Endothelial cell of umbilical vein (primary cell): ENCODE measurements at places on chromosomes 1 and 21.
A peak's percentile ranks its signal among the peaks of the same experiment; 100 is the strongest.

GRCh38 chr1:172485626-172486025 lies 41.8 kb upstream of the PIGC start:
- no peak for DNase-seq

DNA sequence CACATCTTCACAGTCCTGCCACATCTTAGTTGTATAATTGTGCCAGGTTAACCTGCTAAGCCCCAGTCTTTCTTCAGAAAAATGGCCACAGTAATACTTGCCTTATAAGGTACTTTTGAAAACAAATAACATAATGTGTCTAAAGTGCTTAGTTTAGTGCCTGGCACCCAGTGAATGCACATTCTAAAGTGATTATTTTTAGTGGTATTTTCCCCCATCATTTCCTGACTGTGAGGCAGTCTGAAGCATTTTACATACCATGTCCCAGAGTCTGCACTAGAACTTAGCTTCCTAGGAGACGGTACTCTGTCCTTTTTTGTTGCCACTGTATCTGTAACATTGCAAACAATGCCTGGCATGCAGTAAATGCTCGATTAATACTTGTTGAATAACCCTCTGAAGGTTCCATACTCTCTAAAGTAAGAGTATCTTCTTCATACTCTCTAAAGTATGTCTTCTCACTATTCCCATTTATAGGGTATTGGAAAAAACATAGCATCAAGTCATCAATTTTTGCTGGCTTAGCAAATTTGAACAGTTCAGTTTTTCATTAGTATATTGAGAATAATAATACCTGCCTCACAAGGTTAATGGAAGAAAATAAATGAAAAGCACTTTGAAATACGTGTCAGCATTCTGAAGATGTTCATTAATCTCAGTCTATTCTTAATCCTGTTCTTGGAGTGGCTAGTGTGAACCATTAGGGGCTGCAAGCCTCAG lies 43.7 kb downstream of the FMO3 start:
- no peak for DNase-seq

- no peak for DNase-seq
Observed at GRCh38 chr1:150973258-150973835, 1.3 kb downstream of the CERS2 start.

- no peak for DNase-seq
Observed at GRCh38 chr1:96969656-96970163, 248.1 kb downstream of the PTBP2 start.

DNA sequence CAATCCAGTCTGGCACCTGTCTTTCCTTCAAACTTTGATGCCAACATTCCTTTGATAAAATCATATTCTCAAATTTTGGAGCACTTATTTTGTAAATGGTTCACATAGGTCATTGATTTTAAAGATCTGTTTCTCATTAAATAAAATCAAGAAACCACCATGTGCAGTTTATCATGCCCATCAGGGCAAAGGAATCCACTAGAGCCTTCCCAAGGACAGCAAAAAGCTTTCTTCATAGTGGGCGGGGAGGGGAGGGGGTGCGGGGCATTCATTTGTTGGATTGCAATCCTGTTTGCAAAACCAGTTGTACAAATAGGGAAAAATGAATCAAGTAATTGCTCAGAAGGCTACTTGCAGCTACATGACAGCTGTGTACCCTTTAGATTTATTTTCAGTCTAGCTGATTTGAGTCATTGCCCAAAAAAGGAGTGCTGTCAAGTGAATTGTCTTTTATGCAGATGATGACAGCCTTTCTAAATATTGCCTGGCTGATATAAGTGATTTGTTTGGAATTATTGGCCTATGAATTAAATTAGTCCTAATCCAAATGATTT lies 23.0 kb downstream of the LRRC8B start:
- DNase-seq: peak; percentile 73

- DNase-seq: no peak
Observed at GRCh38 chr1:172279939-172280636, 140.4 kb upstream of the C1orf105 start.

DNA sequence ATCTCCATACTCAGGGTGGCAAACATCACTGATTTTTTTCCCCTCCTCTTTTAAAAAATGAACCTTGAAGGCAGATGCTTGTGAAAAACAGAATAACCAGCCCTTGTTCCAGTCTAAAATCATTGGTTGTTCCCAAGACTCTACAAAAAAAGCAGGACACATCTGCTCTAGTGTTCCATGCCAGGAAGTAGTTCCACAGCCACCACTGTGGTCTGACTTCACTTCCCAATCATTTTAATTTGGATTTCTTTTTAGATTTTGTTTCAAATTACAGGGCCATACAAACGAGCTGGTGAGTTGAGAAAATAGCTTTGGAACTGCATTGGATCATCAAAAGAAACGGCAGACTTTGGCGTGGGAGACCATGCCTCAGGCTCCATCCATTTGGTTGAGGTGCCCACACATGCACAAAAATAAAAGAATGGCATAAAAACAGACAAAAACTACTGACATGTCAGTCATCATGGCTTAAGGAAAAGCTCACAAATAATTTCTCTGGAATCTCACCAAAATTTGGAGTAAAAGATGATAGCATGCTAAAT lies 210.0 kb downstream of the GABPA start:
- no peak for DNase-seq

- DNase-seq: no peak
Observed at GRCh38 chr1:182584746-182585145, 4.3 kb downstream of the RNASEL start.
